Aorta (tissue), 5 donors: ENCODE measurements at places on chromosomes 1 and 21. TPM values are rescaled to one million over a fixed set of nuclear protein-coding genes. Genes with fewer than 3 reads are reported as not detected.

- DNase-seq, result no peak
These were observed 25.4 kb downstream of the ST6GALNAC5 start for GRCh38 chr1:76892675-76893074.

DNA sequence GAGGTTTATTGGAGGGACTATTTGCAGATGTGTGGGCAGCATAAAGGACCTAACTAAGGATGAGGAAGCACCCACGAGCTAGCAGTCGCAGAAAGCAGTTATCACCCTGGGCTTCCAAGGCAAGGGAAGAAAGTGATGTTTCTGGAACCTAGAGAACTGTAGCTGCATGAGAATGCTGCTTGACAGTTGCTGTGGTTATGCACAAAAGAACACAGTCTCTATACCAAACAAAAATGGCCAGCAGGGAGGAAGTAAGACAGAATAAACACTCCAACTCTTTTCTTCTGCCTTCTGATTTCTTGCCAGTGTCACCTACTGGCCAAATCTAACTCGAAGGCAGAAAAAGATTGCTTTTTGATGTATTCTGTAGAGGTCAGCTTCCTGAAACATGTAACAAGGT lies 190.2 kb downstream of the RASAL2 start:
- no peak for DNase-seq

- no peak for DNase-seq
These were observed 43.6 kb downstream of the C21orf91 start for GRCh38 chr21:17775431-17776126.

DNA sequence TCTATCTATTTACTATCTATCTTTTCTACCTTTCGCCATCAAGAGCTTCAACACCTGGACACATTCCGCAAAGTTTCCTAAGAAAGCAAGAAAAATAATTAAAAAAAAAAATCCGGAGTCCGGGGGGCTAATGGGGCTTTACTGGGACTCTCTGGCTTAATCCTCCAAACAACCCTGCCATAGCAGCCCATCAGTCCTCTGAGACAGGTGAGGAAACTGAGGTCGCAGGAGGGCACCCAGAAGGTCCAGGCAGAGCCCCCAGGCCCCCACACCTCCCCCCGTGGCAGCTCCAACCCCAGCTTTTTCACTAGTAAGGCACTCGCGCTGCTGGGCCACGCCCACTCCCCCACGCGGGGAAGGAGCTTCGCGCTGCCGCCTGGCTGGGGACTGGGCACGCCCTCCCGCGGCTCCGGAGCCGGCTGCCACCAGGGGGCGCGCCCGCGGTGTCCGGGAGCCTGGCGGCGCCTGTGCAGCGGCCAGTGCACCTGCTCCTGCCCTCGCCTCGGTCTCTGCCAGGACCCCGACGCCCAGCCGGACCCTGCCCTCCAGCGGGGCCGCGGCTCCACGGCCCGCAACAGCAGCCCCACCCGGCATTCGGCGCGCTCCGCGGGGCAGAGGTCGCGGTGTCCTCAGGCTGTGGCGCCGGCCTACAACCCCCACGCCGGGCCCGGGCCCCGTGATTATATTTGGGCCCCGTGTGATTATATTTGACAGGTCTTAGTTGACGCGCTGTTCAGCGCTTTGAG lies 54.1 kb upstream of the SAMD11 start:
- peak; percentile 79 for DNase-seq

DNA sequence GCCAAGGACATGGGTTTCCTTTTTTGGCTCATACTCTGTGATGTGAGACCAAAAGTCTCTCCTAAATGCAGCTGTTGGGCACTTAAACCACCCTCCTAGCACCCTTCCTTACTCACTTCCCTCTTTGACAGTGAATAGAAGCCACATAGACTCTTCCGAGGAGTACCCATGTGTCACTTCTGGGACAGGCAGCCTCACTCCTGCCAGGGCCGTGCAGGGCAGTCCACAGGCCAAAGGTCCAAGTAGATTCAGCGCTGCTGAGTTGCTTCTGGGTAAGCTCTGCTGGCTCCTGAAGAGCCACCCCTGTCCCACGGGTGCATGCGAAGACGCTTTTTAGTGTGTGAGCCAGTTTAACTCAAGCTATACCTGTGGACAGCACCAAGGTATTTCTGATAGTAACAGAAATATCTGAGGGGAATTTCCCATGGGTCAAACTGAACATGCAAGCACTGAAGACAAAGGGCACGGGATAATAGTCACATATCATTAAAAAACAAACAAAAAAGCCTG lies 36.8 kb upstream of the BMP8B start:
- DNase-seq, result no peak

DNA sequence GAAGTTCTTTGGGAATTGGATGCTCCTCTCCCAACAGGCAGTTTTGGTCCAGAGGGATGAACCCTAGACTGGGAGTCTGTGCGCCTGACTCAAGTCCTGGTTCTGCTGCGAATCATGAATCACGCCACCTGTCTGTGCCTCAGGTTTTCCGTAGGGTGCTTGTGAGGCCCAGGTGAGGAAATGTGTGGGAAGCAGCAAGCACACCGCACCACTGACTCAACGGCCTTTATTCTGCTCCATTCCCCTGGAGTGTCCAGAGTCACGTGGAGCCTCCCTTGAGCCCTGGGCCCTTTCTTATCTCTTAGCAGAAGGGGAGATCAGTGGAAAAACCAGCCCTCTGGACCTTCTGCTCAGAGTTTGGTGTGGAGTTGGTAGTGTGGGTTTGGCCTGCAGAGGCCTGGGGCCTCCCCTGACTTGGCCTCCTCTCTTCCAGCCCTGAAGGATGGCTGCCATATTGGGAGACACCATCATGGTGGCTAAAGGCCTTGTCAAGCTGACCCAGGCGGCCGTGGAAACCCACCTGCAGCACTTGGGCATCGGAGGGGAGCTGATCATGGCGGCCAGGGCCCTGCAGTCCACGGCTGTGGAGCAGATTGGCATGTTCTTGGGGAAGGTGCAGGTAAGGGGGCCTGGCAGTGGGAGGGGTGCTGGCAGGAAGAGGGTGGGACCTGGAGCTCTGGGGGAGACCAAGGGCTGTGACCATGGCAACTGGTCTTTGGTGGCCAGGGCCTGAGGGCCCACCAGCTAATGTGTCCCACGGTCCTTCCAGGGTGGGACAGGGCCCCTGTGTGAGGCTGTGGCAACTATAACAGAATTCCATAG lies 21.1 kb downstream of the COQ8A start:
- DNase-seq, result no peak

- no peak for DNase-seq
These were observed 8.5 kb downstream of the CHD5 start for GRCh38 chr1:6171548-6172124.

- no peak for DNase-seq
These were observed 42.8 kb upstream of the SIM2 start for GRCh38 chr21:36656138-36656537.

DNA sequence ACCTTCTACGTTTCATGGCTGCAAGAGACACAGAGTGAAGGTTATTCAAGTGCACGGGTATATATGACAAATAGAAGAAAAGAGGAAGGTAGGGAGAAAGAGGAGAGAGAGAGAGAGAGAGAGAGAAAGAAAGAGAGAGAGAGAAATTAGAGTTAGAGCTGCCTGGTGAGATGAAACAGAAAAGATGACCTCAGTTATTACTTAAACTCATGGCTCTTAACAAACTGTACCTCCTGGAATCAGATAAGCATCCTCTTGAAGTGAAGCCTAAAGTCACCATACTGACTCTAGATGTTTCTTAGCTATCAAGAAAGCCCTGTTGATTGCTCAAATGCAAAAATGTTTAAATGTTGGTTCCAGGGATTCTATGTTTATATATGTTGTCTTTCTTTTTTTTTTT lies 597.7 kb upstream of the ZP4 start:
- DNase-seq, result no peak

DNA sequence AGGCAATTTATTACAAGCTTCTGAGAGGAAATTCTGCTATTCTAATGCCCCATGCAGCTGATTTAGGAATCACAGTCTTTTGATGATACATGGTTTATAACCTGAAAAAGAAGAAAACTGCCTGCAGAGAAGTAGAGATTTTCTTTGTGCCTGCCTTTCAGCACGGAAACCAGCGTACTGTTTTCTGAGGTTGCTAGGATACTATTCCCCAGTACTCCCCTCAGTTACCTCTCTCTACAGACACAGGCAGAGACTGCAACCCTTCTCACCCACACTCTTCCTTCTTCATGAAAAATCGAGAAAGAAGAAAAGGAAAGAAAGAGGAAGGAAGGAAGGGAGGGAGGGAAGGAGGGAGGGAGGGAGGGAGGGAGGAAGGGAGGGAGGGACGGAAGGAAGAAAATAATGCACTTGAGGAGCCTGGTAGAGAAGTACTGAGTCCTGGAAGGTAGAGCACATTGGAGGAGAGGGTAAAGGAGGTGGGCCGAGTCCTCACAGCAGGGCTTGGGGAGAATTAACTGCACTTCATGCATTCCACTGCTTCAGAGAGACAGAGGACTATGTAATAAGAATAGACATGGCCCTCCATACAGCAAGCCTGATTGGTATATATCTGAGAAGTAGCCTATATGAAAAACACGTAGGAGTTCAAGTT lies 21.9 kb downstream of the RGS2 start:
- DNase-seq, result no peak

DNA sequence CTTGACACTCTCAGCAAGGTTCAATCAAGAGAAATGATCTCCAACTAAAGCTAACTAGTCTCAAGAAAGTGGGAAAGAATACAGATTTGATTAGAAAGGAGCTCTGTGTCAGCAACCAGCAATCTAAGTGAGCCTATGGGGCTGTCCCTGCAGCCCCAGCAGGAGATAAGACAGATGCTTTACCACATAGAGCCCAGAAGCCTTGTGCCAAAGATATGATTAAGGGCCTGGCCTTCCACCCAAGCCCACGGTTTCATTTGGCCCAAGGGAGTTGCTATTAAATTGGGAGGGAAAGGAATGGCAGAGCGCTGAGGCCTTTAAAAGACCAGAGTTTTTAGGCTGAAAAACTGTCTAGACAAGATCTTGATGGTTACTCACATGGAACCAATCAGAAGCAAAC lies 74.8 kb downstream of the HLCS start:
- DNase-seq, result no peak

- no peak for DNase-seq
These were observed 40.0 kb downstream of the ZSCAN20 start for GRCh38 chr1:33512226-33513011.

DNA sequence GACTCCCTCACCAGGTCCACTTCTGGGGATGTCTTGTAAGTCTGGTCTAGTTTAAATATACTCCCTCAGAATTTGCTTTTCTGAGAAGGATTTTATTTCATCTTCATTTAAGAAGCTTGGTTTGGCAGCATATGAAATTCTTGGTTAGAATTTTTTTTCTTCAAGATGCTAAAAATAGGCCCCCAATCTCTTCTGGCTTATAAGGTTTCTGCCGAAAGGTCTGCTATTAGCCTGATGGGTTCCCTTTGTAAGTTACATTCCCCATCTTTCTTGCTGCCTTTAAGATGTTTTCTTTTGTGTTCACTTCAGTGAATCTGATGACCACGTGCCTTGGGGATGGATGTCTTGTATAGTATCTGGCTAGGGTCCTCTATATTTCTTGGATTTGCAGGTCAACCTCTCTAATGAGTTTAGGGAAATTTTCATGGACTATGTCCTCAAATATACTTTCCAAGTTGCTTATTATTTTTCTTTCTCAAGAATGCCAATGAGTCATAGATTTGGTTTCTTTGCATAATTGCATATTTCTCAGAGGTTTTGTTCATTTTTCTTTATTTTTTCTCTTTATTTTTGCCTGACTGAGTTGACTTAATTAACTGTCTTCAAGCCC lies 19.4 kb downstream of the TCP10L start:
- no peak for DNase-seq

DNA sequence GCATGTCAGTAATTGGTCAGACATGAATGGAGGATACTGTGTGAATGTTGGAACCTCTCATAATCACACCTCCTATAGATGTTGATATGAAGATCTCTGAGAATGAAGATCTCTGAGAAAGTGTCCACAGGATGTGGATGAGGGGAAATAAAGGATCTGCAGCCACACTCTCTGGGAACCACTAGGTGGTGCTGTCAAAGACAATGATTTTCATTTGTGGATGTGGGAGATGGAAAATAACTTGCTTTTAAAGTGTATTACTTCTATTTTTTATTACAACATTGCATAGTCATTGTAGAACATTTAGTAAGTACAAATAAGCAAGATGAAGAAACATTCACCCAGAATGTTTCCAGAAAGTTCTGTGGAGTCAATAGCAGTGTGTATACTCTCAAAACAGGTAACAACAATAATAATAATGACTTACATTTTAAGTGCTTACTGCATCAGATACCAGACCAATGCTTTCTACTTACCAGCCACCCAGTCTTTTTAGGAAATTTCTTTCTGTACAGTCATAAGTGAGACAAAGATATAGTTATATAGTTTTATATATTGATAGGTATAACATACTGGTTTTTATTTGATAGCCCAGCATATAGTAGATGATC lies 128.2 kb downstream of the ATG4C start:
- DNase-seq, result no peak

- no peak for DNase-seq
These were observed 94.5 kb downstream of the DNTTIP2 start for GRCh38 chr1:93784538-93784937.

DNA sequence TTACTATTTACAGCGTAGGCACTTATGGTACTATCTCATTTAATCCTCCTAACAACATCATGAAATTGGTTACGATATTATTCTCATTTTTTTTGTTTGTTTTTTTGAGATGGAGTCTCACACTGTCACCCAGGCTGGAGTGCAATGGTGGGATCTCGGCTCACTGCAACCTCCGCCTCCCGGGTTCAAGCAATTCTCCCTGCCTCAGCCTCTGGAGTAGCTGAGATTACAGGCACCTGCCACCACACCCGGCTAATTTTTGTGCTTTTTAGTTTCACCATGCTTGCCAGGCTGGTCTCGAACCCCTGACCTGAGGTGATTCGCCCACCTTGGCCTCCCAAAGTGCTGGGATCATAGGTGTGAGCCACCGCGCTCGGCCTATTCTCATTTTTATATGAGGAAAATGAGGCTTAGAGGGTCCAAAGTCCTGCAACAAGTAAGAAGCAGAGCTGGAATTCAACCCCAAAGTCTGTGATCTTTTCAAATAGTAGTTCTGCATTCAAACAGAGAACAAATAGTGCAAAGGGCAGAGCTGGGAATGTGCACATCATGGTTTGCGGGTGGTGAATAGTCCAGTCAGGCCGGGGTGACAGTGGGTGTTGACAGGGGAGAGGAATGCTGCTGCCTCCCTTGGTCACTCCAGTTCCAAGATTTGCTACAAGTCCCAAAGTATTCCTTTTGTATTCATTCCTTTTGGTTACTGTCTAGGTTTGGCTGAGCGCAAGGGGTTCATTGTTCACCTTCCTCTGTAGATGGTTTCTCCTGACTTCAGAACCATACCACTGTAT lies 4.6 kb downstream of the PRUNE1 start:
- DNase-seq, result no peak

DNA sequence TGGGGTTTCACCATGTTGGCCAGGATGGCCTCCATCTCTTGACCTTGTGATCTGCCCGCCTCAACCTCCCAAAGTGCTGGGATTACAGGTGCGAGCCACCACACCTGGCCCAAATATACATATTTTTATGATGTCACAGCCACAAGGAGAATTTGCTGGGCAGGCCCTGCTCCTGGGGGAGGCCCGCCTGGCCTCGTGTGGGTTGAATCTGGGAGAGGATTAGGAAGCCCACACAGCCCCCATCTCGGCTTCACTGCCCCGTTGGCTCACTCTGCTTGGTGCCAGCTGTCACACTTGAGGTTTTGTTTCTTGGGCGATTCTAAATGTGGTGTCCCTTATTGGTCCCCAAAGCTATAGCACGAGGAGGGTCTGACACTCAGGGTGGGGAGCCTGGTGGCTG lies 335.7 kb upstream of the AJAP1 start:
- DNase-seq, result no peak

CACNA1S gene
- not detected for total RNA-seq

TNFRSF9 gene
- total RNA-seq, result 0.36 TPM

INKA2 gene
- 11.7 TPM for total RNA-seq

OR2G6 gene
- not detected for total RNA-seq

ARID1A gene
- total RNA-seq, result 55.9 TPM

CELA3B gene
- 1.8 TPM for total RNA-seq

DLGAP3 gene
- total RNA-seq, result 0.36 TPM

PAFAH2 gene
- total RNA-seq, result 6.4 TPM

PMF1 gene
- 31.4 TPM for total RNA-seq
